ENCODE measurements at places on chromosomes 3 and 15.

GRCh38 chr3:168709073-168709472, 613.3 kb upstream of the GOLIM4 start:
- DNase-seq, result no peak

GRCh38 chr15:89492111-89492641, 4.2 kb downstream of the RHCG start:
- DNase-seq, result no peak

DNA sequence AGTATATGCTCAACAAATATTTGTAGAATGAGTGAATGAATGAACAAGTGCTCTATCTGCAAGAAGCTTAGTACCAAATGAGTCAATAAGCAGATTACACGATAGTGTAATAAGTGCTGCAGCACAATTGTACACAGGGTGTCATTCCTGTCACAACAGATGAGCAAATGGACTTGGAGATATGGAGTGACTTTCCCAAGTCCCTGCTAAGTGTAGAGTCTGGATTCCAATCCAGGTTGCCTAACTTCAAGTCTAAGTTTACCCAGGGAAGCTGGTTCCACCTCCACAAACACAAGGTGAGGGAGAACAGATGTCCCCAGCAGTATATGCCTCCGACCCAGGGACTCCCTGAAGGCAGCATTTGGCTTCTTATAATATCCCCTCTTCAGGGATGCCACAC, 77.7 kb upstream of the RAD18 start:
- DNase-seq, result no peak

DNA sequence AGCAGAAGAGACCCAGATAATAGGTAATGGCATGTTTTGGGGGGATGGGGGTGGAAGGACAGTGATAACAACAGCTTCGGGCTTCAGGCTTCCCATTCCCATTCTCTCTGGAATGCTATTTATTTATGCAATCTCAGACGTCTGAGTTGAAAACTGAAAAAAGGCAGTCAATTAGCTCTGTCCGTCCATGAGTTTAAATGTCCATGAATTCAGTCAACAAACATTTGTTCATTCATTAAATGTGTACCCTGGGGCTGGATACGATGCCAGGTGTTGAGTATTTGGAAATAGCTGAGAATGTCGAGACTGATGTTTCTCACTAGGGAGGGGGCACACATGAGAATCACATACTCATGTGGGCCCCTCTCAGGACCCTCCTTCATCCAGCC, 42.4 kb downstream of the AMOTL2 start:
- no peak for DNase-seq

- DNase-seq, result peak; percentile 60
These were observed 27.5 kb downstream of the PCCB start for GRCh38 chr3:136277634-136278033.

DNA sequence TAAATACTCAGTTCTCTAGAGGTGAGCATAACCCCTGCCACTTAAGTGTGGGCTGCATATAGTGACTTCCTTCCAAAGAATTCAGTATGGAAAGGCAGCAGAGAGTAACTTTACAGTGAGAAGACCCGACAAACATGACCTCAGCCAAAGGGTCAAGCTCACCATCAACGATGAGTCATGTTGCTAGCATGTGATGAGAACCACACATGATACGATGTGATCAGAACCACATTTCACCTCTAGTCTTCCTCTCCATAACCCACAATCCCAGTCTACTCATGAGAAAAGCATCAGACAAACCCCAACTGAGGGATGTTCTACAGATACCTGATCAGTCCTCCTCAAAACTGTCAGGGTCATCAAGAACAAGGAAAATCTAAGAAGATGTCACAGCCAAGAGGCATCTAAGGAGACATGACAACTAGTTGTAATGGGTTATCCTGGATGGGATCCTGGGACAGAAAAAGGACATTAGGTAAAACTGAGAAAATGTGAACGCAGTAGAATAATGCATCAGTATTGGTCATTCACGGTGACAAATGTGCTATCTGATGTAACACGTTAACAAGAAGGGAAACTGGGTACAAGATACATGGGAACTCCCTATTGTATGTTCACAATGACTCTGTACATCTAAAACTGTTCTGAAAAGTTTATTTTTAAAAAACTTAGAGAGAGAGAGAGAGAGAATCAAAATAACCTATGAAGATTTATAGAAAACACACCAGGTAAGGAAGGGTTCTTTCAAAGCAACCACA, 28.3 kb downstream of the SEC61A1 start:
- peak; percentile 99 for DNase-seq

DNA sequence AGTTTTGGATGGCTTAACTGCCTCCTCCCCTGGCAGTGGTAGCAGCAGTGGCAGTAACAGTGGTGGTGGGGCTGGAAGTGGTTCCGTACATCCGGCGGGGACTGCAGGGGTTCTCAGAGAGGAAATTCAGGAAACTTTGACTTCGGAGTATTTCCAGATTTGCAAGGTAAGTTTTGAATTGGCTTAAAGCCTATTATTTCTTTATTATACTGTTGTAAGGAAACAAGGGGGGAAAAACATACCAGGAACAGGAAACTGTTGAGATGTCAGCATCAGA, 1.5 kb downstream of the STXBP5L start:
- no peak for DNase-seq

DNA sequence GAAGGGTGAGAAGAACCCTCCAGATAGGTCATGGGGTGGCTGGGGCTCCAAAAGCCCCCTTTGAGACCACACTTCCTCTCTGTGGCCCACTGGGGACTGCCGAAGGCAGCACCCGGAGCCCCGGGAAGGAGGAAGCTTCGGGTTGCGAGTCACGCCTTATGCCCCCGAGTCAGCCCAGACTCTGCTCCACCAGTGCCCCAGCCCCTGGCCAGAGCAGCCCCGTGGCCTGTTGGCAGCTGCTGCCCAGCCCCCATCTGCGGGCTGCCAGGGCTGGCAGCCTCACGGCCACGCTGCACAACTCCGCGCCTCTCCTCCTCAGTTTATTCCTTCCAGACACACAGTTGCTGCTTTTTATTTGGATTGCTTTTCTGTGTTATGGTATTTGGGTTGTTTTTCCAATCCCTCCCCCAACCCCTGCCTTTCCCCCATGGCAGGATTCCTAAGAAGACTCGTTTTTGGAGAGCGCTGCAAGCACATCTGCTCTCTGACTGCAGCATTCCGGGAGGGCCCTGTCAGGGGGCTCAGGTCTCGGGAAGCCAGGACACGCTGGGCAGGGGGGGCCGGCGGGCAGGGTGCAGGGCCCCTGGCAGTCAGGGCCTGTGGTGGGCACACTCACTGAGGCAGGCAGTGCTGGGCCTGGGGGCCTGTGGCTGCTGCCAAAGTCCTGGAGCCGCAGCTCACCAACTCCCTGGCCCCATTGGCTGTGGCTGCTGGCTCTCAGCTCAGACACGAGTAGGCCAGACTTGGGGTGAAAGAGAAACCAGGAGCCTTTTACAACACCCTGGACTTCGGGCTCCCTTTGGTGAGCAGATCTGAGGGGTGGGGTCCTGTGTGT, 20.2 kb downstream of the MAGEF1 start:
- no peak for DNase-seq

DNA sequence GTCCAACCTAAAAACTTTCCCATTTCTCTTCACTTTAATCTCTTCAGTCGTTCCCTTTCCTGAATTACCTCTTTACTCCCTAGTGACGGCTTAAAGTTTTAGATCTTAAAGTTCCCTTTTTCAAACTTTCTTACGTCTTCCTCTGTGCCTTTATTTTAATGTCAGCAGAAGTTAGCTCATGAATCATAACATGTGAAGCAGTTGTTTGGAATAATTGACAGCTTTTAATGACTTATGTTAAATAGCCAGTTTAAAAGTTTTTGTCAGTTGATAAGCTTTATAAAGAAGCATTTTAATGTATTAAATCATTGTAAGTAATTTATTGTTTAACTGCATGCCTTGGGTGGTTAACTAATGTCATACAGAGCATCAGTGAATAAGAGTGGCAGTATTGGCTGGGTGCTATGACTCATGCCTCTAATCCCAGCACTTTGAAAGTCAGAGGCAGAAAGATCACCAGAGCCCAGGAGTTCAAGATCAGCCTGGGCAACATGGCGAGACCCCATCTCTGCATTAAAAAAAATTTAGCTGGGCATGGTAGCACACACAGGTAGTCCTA, 33.9 kb downstream of the PIK3CA start:
- DNase-seq, result peak; percentile 76

DNA sequence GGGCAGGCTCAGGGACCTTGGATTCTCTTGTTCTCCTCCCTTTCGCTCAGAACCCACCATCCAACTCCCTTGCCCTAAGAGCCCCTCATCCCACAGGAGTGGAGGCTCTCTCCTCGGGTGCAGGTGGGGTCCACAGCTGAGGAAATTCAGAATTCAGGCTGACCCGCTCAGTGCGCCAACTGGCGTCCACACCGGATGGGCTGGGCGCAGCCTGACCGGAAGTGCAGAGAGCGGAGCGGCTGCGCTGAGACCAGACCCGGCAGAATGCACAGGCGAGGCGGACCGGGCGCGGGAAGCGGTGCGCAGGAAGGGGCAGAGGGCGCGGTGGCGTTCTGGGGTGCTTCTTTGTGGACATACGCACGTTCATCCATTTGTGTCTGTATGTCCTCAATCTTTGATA, 210.4 kb upstream of the NDN start:
- DNase-seq, result no peak

DNA sequence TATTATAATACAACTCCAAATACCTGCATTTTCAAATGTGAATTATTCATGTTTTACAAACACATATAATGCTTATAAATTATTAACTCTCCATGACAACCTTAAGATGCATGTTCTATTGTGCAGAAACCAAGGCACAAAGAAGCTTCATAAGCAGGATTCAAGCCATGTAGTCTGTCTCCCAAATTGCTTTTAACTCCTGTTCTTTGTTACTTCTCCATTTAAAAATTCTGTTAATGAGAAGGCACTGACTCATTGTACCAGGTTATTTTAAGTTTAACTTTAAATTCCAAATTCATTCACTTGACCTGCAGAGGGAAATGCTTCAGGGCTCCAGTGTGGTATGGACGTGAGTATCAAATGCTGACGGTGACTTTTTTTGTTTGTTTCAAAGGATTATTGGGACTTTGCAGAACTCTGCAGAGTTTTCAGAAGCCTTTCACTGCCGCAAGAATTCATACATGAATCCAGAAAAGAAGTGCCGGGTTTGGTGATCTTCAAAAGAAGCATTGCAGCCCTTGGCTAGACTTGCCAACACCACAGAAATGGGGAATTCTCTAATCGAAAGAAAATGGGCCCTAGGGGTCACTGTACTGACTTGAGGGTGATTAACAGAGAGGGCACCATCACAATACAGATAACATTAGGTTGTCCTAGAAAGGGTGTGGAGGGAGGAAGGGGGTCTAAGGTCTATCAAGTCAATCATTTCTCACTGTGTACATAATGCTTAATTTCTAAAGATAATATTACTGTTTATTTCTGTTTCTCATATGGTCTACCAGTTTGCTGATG, 100.0 kb downstream of the MME start:
- no peak for DNase-seq

- DNase-seq, result peak; percentile 56
These were observed 277.9 kb upstream of the THBS1 start for GRCh38 chr15:39302936-39303335.

DNA sequence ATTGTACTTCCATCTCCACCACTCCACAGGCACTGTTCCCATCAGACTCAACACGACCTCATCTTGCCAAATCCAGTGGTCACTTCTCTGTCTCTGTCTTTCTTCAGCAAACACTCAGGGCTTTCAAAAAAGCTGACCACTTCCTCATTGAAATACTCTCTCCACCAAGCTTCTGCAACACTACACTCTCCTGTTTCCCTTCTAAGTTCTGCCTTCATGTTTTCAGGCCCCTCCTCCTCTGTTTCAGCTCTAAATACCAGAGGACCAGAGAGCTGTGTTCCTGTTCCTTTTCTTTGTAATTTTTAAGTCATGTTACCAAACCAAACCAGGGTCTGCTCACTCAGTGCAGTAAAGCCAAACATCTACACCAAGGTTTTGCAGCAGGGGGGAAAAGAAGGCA, 33.8 kb upstream of the ACP3 start:
- no peak for DNase-seq

DNA sequence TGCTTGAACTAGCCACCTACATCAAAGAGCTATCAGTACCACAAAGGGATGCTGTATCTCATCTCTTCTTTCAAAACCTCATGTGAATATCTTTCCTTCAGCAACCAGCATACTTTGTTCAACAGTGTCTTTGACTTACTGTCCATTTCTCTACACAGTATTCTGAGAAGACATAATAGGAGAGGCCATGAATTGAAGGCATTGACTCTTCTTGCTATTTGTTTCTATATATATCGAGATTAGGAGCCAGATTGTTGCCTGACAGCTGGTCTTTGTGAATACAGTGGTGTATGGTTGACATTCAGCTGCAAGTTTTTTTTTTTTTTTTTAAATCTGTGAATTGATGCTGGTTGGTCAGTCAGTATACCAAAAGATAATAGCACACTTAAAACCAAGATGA, 12.1 kb upstream of the CSRNP1 start:
- no peak for DNase-seq
